ENCODE measurements at places on chromosomes 2 and 18.

DNA sequence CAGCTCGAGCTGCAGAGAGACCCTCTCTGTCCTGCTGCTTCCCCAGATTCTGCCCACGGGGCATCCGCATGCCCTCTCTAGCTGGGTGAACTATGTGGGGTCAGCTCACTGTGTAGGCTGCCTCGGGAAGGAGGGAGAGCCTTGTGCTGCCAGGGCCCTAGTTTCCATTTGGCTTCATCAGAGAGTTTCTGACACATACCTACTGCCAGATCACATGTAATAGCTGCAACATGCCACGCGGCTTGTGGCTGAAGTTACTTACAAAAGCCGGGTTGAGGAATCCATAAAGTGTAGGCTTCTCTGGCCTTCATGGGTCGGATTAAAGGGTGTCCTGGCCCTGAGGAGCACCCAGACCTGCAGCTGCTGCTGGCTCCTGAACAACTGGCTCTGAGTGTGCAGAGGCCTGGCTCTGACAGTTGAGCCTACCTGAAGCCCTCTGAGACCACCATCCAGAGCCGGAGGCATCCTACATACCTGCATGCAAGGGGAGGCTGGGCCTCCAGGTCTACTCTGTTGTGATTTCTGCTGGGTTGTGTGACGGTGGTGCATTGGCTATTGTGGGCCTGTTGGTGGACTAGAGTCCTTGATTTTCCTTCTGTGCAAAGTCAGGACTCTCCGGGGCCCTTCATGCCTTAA is 130.0 kb downstream of the SH3RF3 start:
- DNase-seq, result no peak

DNA sequence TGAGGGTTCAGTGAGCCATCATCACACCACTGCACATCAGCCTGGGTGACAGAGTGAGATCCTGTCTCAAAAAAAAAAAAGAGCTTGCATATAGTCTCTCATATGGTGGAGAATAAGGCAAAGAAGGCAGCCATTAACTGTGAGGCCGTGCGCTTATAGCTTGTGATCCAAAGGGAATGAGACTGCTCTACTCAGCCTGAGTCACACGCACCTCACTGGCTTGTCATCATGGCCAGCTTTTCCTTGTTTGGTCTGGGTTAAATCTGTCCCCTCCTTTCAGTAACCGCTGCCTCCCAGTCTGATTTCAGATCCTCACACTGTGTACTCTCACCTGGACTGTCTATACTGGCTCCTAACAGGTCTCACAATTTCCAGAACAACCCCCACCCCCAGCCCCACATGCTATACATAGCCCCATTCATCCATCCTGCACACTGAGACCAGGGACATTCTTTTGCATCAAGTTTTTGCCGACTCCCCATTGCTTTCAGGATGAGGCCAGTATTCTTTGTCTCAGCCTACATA is 35.3 kb upstream of the ANKRD44 start:
- DNase-seq, result no peak

- DNase-seq, result no peak
Observed at GRCh38 chr2:3447789-3448317, 68.4 kb downstream of the TRAPPC12 start.

GRCh38 chr2:30255466-30256408 is 24.4 kb downstream of the LBH start:
- no peak for DNase-seq

DNA sequence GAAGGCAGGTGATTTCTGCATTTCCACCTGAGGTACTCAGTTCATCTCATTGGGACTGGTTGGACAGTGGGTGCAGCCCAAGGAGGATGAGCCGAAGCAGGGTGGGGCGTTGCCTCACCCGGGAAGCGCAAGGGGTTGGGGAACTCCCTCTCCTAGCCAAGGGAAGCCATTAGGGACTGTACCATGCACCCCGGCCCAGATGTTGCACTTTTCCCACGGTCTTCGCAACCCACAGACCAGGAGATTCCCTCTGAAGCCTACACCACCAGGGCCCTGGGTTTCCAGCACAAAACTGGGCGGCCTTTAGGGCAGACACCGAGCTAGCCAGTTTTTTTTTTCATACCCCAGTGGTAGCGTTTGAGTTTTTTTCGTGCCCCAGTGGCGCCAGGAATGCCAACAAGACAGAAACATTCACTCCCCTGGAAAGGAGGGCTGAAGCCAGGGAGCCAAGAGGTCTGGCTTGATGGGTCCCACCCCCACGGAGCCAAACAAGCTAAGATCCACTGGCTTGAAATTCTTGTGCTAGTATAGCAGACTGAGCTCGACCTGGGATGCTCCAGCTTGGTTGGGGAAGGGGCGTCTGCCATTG is 75.9 kb upstream of the RANBP2 start:
- no peak for DNase-seq

DNA sequence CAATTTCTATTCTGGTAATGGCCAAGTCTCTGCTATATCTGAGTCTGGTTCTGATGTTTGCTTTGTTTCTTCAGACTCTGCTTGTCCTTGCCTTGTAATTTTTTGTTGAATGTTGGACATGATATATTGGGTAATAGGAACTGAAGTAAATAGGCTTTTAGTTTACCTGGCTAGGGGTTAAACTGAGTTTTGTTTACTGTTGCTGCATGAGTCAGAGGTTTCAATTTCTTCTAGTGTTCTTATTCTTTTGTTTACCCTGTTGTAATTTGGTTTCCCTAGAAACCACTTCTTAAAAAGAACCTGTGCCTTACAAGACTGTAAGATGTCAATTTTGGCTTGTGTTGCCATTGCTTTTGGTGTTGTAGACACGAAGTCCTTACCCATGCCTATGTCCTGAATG is 285.0 kb upstream of the KCNH7 start:
- no peak for DNase-seq

- DNase-seq, result no peak
Observed at GRCh38 chr2:127398239-127398590, 10.4 kb upstream of the MAP3K2 start.

- no peak for DNase-seq
Observed at GRCh38 chr2:71595569-71595968, 142.2 kb downstream of the DYSF start.

DNA sequence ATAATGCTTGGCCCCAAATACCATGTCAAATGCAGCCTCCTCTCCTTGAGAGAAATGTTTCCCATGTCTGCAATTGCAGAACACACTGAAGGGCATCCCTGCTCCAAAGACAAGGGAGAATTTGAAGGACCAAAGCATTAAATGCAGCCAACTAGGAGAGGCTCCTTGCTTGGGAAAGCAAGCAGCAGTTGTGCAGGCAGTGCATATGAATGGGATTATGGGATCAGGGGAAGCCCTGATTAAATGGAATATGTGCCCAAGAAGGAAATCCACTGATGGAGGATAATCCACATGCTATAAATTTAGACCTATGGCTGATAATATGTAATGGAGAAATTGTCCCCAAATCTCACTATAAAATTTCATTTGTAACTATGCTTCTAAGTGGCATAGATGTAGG is 116.1 kb downstream of the NCKAP5 start:
- DNase-seq, result no peak

DNA sequence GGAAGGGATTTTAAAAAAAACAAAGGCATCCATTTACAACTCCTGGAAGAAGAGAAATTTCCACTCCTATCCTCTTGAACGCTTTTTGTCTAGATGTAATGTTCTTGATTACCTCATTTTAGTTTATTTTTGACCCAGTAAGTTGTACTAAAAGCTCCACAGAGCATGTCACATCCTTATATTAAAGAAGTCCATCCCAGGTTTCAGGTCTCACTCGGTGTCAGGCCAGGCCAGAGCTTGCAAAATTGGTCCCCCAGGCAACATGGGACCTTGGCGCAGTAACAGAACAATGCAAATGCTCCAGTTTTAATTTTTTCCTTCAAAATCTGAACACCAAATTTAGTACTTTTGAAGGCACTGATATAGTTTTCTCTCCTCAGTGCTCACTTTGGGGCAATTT is 218.4 kb upstream of the REV1 start:
- no peak for DNase-seq

- DNase-seq, result no peak
Observed at GRCh38 chr2:107088156-107088555, 202.2 kb upstream of the ST6GAL2 start.

DNA sequence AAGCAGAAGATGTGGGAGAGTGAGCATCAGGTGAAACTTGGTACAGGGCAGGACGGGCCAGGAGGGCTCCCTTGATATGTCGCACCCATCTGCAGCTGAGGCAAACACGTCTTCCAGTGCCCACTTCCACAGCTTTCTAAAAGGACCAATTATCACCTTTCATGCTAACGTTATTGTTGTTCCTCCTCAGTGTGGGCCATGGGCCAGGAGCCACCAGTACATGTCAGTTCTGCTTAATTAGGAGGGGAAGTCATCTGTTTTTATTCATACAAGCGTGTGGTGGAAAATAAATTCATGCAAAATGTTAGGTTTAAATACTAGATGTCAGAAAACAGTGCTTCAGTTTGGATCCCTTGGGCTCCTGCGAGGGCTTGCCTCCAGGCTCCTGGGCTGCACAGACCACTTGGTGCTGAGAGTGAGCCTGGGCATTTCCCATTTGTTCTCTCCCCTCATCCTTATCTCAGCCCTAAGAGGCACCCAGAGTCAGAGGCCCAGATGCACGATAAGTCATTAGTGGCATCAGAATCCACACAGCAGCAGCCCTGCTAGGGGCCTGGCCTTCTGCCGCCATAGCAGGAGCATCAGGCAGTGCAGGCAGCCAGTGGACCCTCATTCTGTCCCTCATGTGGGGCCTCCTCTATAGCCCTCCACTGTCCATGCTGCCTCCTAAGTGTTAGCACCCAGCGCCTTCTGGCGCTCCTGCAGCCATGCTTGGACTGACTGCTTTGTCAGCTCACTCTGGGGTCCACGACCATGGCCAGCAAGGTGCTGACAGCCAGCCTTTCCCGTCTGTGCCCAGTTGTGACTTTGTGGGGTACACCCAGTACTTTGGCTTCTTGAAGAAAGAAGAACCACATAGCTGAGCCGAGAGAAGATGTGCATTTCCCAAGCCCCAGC is 539.8 kb upstream of the RAB6C start:
- DNase-seq, result no peak

GRCh38 chr2:178913049-178913441 is 105.8 kb upstream of the TTN start:
- no peak for DNase-seq

- DNase-seq, result no peak
Observed at GRCh38 chr2:102585847-102586404, 33.4 kb upstream of the SLC9A2 start.

GRCh38 chr2:189024901-189025618 is 50.9 kb downstream of the COL3A1 start:
- no peak for DNase-seq

DNA sequence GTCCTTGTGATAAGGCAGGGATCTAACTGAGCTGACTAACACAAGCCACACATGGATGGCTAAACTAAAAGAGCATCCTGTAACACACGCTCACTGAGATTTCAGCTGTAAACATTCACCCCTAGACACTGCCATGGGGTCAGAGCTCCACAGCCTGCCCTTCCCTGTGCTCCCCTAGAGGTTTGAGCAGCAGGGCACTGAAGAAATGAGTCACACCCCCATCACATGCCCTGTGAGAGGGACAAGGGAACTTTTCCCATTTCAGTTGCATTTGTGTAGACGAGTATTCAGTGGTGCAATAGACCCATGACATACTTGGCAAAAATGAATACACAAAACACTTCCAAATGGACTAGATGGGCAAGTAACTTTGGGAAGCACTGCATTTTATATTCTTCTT is 402.4 kb upstream of the LRRTM1 start:
- DNase-seq, result no peak

DNA sequence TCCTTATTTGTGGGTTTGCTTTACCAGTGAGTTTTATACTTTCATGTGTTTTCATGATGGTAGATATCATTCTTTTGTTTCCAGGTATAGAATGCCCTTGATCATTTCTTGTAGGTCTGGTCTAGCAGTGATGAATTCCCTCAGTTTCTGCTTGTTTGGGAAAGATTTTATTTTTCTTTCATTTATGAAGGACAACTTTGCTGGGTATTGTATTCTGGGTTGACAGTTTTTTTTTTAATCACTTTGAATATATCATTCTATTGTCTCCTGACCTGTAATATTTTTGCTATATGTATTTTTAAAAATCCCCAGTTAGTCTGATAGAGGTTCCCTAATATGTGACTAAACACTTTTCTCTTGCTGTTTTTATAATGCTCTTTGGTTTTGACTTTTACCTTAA is 58.3 kb upstream of the GALNT3 start:
- DNase-seq, result no peak

- no peak for DNase-seq
Observed at GRCh38 chr2:81648370-81648769, 1343.8 kb upstream of the LRRTM1 start.

GRCh38 chr18:65975536-65975935 is 224.7 kb downstream of the CDH7 start:
- no peak for DNase-seq

DNA sequence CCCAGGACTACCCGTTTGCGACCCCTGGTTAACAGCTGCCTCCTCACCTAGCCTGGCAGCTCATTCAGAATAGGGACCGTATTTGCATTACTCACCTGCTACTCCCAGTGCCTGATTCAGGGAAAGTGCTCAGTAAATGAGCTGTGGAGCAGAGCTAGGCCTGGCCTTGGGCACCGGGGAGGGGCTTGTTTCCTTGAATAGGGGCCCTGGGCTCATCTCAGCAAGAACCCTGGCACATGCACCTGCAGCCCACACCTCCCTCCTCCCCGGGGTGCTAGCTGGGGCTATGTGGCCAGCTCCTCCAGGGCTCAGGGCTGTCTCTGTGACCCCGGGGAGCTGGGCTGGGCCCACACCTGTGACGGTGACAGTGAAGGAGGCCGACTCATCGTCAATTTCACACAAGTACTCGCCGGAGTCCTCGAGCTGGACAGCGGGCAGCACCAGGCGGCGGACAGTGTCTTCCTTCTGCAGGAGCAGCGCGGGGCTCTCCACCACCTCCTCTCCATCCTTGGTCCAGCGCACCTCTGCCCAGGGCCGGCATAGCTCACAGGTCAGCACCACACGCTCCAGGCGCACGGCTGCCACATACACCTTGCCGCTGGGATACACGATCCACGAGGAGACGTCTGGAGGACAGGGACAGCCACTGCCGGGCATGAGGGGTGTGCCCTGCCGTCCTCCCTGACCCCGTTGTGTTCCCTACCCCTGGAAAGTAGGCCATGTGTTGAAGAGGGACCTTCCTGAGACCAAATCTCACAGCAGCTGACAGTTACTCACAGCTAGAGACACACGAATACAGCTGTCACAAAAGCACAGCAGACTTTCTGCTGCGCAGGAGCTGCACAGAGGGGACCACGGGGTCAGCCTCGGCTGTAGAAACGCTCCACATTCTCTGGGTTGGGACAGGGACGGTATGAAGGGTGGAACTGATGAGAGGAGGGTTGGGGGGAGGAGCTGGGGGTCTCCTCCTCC is 9.0 kb downstream of the OBSL1 start:
- no peak for DNase-seq

DNA sequence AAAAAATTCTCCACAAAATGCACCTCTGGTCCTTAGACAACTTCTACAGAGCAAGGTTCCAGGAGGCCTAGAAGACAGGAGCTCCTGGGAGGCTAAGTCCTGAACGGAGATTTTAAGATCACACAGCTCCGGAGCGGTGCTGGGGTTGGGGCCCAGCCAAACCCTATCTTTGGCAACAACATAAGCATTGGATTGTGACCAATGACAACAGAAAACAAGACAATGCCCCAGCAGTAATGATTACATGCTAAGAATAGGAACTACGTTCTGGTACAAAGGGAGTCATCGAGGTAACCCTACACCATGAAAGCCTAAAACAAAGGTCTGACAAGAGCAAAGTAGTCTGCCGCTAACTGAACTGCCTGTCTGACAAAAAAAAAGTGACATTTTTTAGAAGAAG is 171.2 kb downstream of the CMPK2 start:
- no peak for DNase-seq
